G401 (cell line): ENCODE measurements at places on chromosomes 7 and 10.
A peak's percentile ranks its signal among the peaks of the same experiment; 100 is the strongest.

- DNase-seq, result no peak
Observed at GRCh38 chr7:20491284-20491683, 124.2 kb upstream of the ABCB5 start.

GRCh38 chr7:127710635-127711034 lies 58.6 kb downstream of the SND1 start:
- no peak for DNase-seq

GRCh38 chr10:12629767-12630165 lies 280.4 kb downstream of the CAMK1D start:
- no peak for DNase-seq

- DNase-seq, result no peak
Observed at GRCh38 chr7:50273870-50274269, 30.6 kb upstream of the IKZF1 start.

DNA sequence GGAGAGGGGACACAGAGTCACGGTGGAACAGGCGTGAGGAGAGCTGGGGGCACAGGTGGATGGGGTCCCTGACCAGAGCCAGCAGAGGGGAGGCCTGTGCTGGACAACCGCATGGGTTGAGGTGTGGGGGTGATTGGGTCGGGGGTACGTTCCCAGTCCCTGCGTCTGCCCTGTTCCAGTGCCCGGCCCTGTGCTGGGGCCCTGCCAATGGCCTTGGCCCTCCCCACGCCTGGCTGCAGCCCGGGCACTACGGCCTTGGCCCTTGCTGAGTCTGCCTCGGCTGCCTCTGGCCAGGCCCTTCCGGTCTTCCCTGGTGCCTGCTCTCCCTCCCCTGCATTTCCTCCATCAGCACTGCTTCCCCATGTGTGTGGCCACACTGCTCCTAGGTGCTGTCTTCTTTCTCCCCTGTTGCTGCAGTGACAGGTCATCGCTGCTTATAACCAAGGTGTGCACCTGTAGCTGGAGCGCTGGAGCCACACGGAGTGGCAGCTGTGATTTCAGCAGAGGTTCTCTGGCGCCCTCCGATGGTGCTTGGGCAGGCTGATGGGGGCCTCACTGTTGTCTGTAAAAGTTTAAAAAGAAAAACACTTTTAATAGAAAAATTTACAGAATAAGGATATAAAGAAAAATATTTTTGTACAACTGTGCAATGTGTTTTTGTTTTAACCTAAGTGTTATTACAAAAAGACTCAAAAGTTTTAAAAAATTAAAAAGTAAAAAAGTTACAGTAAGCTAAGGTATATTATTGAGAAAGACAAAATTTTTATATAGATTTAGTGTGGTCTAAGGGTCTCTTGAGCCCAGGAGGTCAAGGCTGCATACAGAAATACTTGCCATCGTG lies 45.2 kb upstream of the BHLHA15 start:
- peak; percentile 32 for DNase-seq

GRCh38 chr10:20494474-20494873 lies 402.6 kb downstream of the NEBL start:
- DNase-seq, result no peak

DNA sequence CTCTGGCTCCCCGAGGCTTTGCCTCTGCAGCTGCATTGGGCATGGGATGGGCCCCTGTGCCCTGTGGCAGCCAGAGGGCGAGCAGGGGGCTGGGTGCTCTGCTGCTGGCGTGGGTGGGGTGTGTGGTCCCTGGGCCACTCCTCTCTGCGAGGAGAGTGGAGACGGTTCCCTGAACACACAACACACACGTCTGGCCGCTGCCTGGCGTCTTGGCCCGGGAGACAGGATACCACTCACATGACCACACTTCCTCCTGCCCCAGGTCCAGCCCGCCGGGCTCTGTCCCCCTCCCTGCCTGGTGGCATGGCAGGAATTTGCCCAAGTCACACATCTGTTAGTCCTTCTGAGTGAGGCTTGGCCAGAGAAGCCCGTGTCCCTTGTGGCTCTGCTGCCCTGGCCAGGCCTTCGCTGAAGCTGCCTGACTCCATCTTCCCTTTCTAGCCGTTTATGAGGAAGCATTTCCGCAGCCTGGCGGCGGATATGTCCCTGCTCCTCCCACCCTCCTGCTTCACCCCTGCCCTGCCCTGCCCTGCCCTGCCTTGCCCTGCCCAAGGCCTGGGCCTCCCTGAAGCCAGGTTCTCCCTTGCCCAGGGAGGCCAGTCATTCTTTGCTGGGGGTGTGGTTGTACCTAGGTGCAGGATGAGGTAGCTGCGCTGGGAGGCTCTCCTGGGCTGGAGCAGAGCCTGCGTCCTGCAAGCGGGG lies 3.0 kb downstream of the BRI3 start:
- DNase-seq, result peak; percentile 42

- DNase-seq, result no peak
Observed at GRCh38 chr10:11206676-11207559, 189.2 kb downstream of the CELF2 start.

- DNase-seq, result no peak
Observed at GRCh38 chr7:19537942-19538401, 170.9 kb downstream of the POLR1F start.

DNA sequence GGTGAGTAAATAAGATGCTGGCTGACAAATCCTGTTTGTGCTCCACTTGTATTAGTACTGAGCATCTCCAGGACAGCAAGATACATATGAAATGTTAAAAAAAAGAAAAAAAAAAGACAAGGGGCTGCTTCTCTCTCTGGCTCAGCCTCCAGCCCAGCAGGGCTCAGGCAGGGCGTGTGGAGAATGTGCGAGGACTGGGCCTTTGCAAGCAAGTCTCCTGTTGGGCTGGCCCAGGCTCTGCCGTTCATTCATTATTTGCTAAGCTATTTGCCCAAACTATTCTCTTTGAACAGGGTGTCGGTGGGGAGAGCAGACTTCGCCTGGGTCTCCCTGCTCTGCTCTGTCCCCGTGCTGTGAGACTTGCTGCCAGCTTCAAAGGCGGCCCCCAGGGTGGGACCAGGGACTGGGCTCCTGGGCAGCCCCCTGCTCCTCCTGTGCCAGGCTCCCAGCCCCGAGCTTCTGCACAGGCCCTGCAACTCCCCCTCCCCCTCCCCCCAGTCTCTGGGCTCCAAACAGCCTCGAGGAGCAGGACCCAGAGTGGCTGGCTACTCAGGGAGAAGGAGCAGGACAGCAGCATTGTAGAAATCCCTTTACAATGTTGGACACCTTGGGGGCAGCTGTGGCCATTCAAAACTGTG lies 25.6 kb upstream of the MGMT start:
- DNase-seq, result no peak

DNA sequence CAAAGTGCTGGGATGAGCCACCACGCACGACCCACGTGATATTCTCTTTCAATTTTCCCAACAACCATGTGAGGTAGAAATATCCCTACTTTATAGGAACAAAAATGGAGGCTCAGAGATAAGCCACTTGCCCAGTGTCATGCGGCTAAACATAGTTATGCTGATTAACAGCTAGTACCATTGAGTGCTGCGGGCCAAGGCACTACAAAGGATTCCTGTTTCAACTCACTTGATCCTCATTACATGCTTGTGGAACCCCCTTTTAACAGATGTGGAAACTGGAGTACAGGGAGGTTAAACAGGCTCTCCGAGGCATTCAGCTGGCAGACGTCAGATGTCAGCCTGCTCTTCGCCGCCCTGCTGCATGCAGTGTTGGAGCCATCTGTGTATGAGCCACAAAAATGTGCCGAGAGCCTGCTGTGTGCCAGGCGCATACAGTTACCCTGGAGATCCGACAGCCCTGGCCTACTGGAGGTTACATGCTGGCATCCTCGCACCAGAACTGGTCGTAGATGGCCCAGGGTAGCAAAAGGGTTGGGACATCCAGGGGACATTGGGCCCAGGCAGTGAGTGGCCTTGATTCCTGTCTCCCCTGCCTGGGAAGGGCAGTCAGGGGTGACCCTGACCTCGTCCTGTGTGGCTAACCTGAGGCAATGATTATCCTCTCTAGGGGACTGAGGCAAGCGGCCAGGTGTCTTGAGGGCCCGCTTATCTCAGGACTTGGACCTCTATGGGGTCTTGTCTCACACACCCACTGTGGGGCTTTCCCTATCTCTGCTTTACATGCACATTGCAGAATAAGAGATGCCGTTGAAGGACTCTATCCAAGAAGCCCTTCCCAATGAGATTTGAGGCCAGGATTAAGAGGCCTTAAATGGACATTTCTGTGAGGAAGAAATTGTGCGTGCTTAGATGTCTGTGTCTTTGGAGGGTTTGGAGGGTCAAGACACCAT lies 18.5 kb upstream of the SRGN start:
- no peak for DNase-seq

DNA sequence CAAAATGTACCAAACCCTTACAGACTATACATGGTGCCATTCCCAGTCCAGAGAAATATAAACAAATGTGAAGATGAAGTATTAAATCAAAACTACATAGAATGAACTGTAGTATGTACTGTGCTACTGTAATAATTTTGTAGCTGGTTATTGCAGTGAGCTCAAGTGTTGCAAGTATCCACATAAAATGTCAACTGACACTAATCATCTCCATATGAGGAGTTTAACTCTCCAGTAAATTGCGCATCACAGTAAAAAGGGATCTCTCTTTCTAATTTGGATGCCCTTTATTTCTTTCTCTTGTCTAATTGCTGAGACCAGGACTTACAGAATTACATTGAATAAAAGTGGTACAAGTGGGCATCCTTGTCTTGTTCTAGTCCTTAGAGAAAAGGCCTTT lies 165.5 kb downstream of the CPED1 start:
- no peak for DNase-seq

- no peak for DNase-seq
Observed at GRCh38 chr7:3649678-3650440, 348.8 kb downstream of the SDK1 start.

- DNase-seq, result no peak
Observed at GRCh38 chr7:143905509-143905908, 3.5 kb upstream of the TCAF1 start.

DNA sequence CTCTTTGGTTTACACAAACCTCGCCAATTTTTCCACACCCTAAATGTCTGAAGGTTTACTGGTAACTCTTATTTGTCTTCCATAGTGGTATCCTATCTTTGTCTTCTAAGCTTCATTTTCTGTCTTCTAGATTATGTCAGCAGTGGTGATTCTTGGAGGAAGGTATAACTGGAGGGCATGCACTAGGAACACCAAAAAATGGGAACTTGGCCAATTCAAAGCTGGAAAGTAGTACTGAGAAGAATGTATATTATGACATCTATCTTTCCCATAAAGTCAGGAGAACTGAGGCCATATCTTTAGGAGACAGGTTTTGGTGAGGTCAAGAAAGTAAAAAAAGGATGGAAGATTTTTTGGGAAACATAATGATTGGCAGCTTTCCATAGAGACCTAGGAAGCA lies 113.3 kb downstream of the CPEB3 start:
- DNase-seq, result peak; percentile 50

DNA sequence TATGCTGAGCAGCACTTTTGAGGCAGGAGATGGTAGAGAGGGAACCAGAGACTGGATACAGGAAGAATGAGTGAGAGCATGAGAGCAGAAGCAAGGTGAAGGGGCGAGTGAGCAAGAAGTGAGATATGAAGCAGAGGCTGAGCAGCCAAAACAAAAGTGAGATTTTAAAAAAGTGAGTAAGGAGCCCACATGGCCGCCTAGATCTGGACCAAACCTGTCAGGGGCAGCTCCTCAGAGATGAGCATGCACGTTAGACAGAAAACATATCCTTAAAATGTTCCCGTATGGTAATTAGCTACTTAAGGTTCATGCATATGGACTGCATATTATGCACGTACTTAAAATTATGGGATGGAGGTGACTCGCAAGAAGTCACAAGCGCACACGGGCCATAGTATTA lies 22.5 kb downstream of the TMEM176A start:
- no peak for DNase-seq

DNA sequence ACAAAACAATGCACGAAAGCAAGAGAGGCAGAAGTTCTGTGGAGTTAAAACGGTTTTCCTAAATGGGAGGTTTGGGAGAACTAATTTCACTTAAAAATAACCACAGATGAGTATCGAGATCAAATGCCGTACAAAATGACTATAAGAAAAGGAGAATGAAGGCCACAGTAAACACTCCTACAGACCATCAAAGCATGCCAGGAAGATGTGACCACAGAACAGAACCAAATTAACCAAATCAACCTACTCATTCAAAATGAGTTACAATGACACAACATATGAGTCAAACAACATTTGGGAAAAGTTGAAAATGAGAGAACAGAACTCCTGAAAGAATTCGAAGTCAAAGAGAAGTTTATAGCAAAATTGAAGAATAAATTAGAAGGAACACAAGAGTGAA lies 24.3 kb upstream of the DOCK1 start:
- no peak for DNase-seq

- no peak for DNase-seq
Observed at GRCh38 chr10:98208925-98209324, 59.1 kb downstream of the LOXL4 start.

DNA sequence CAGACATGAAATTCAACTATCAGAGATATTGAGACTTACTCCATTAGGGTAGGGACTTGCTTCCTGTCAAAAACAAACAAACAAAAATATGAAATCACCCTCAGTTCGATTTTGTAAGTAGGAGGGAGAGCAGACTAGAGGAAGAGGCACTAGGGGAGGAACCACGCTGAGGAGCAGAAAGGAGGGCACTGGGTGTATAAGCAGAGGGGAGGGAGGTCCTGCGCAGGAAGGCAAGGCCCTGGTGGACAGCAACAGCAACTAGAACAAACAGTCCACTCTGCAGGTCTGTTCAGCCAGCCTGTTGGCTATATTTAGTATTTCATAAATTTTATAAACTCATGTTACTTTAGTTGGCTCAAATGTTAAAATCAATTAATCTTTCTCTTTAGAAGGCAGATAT lies 937.1 kb upstream of the C7orf33 start:
- DNase-seq, result no peak

DNA sequence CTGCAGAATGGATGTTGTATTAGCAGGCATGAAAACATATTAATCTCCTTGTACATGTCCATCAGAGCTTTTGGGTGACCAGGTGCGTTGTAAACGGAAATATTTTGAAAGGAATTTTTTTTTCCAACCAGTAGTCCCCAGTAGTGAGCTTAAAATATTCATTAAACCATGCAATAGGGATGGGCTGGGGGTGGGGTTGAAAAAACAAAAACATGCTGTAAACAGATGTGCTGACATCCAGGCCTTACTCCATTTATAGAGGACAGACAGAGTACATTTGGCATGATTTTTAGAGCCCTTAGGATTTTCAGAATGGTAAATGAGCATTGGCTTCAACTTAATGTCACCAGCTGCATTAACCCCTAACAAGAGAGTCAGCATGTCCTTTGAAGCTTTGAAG lies 50.2 kb downstream of the PTPN12 start:
- no peak for DNase-seq

DNA sequence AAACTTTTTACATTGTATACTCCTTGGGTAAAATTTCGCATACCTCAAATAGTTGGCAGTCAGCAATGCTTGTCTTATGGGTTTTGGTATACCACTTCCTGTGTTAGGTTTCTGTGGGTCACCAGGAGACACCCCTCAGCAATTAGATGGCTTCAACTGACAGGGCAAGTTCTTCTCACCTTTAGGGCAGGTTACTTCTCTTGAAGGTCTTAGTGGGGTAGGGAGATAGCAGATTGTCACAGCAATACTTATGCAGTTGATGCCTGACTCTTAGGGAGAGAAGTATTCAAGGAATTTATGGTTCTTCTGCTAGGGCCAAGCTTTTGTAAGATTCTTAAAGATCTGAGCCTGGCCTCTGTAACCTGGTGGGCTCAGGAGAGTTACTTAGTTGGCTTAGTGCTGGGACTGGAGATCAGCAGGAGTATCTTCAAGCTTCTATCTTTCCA lies 42.9 kb downstream of the MKLN1 start:
- no peak for DNase-seq
